ENCODE measurements at places on chromosomes 6 and 20. TPM values are rescaled to one million over a fixed set of nuclear protein-coding genes. Genes with fewer than 3 reads are reported as not detected.

COMMD7 gene
- 49.3 TPM for total RNA-seq

YTHDF1 gene
- 24.8 TPM for total RNA-seq

TNFRSF21 gene
- 17.7 TPM for total RNA-seq

MYLK2 gene
- not detected for total RNA-seq

SPTLC3 gene
- total RNA-seq, result 6.8 TPM

C2 gene
- 4.4 TPM for total RNA-seq

SYTL3 gene
- total RNA-seq, result 10.5 TPM

All from fibroblast of the aortic adventitia (primary cell).